ENCODE measurements at places on chromosomes 2 and 18.

GRCh38 chr2:235598532-235599531 is 105.0 kb downstream of the AGAP1 start:
- DNase-seq: no peak

- DNase-seq: no peak
These were observed 284.5 kb upstream of the MMADHC start for GRCh38 chr2:149872041-149872440.

- DNase-seq: no peak
These were observed 16.5 kb downstream of the FIGN start for GRCh38 chr2:163719331-163719730.

DNA sequence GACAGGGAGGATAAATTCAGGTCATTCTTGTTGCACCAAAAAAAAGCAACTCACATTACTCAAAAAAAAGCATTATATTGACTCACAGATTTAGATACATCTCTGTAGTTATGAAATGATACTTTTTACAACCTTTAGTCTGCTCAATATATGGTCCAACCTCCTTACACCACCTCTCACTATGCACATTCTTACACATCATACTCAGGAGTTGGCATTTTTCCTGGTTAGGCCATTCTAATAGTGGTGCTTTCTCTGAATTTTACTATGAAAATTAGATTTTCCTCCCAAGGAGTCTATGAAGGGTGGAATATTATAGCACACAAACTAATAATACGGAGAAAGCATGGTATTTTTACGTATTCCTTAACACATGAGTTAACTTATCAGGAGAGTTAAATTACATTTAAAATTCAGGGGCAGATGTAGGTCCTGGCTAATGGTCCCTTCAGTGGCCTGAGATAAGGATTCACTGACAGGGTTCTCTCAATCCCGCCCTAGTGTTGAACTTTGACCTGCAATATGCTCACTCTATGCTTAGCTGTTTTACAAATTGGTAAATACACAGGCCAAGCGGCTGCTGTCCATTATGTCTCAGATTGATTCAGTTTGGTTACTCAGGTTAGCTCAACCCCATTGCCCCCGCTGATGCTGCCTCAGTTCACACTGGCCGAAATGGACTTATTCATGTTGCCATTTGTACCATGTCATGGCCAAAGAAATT is 153.6 kb downstream of the NCKAP5 start:
- no peak for DNase-seq

GRCh38 chr2:98734162-98734561 is 3.2 kb upstream of the MGAT4A start:
- DNase-seq: no peak

DNA sequence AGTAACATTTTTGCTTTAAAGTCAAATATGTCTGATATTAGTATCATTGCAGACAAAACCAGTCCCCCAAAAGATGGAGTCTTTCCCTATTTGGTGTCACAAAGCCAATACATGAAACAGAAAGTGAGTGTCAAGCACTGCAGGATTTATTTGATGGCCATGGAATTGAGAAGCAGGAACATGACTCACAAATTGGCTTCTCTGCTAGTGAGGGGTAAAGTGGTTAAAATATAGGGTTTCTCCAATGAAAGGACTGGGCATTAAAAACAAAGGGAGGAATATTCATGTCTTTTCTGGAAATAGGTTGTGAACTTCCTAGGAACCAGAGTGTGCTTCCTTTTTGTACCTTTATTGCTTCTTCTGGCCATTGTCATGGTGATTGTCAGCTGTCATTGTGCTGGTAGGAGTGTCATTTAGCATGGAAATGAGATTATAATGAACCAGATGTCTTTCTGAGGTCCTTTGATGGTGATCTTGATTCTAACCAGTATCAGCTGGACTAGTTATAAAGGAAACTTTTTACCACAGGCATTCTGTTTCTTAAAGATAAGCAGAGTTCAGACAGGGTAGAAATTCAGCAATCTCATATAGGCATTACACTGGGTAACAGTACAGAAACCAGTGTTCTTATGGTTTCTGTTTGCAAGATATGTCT is 4.1 kb downstream of the REG1B start:
- DNase-seq: no peak

Measured in neuronal stem cell (in vitro differentiated cells).